ENCODE measurements at places on chromosomes 4 and X. TPM values are rescaled to one million over a fixed set of nuclear protein-coding genes. Genes with fewer than 3 reads are reported as not detected.

The SPANXC gene
- polyA plus RNA-seq: not detected

The NLRP2B gene
- not detected for polyA plus RNA-seq

The TMPRSS11E gene
- not detected for polyA plus RNA-seq

The ACE2 gene
- polyA plus RNA-seq: 65.3 TPM

GRCh38 chrX:48473704-48473990, 2.4 kb upstream of the FTSJ1 start:
- no peak for DNase-seq

DNA sequence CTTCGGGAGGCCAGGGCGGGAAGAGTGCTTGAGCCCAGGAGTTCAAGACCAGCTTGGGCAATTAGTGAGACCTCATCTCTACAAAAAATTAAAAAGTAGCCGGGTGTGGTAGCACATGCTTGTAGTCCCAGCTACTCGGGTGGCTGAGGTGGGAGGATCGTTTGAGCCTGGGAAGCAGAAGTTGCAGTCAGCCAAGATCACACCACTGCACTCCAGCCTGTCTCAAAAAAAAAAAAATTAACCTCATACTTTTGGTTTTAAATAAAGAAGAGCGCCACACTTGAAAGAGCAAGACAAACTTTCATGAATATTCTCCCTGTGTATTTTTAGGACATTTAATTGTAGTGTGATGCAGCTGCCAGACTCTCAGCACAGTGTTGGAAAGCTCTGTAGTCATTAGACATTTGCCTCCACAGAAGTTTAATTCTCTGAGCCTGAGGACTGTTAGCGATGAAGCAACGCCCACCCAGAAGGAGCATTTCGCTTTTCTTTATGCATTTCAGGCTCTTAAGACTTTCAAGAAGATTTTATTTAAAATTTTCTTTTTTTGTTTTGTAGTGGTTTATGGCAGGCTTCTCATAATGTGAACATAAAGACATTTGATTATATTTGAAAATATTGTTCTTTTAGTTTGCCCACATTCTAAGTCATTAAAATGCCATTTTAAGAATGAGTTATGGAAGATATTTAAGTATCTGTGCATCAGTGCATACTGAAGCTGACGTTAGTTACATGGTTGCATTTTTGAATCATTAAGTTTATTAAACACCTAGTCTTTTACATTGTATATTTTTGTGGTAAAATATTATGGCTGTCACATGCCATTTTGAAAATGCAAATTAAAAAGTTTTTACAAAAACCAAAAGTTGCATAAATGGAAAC, 45.8 kb downstream of the DCLK2 start:
- no peak for DNase-seq

DNA sequence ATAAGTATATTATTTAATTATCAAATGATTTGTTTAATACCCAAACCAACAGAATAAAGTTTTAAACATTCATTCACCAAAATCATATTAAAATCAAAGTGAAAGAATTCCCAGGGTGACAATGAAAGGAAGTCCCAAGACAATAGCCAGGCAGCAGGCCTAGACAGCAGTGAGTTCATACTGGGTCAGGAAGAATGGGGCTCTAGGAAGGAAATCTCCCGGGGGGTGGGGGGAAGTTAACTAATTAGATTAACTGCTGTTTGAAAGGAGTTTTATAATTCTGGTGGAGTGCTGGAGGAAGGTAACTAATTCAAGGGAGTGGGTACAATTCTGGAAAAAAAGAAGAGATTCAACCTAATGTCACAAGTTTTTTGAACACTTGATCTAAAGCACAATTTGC, 104.1 kb downstream of the ZAR1 start:
- DNase-seq: no peak

The ZXDB gene
- polyA plus RNA-seq: 11.0 TPM

The JCHAIN gene
- polyA plus RNA-seq: 0.69 TPM

- DNase-seq: no peak
Observed at GRCh38 chr4:1713003-1713851, 1.1 kb upstream of the SLBP start.

DNA sequence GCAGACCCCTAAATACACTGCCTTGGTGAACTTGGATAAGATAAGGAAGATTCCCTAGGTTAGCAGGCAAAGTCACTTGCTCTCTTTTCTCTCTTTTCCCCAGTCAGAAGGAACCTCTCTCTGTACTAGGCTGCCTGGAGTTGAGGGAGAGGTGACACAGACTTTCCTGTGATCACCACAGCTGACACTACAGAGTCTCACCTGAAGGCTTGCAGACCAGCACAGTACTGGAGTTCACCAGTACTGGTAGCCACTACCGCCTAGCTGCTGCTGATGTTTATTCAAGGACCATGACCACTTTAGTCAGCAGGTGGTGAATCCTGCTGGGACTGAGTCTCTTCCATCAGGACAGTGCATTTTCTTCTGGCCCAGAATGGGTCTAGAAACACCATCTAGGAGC, 63.3 kb downstream of the PTPN13 start:
- DNase-seq: no peak

GRCh38 chrX:25158635-25159034, 142.9 kb upstream of the ARX start:
- DNase-seq: no peak

GRCh38 chr4:10949039-10949733, 264.6 kb upstream of the CLNK start:
- DNase-seq: no peak

GRCh38 chr4:6019316-6020263, 1.4 kb upstream of the C4orf50 start:
- DNase-seq: no peak

DNA sequence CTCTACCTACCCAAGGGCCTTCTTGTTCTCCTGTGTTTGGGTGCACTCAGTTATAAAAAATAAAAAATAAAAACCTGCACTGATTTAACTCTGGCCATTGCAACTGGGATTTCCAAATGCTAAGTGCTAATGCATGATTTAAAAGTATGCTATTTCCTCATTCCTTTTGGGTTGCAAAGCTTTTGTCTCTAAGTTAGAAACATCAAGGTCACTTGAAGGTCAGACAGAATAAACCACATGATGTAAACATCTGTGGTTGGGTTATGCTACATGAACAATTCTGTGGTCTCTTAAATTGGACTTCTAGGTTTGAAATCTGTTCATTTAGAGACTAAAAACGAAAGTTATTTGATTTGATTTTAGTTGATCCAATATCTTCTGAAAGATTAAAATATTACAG, 1547.4 kb upstream of the TENM3 start:
- DNase-seq: no peak

The DCHS2 gene
- 4.7 TPM for polyA plus RNA-seq

The CPZ gene
- polyA plus RNA-seq: 18.0 TPM

The MUC7 gene
- 0.14 TPM for polyA plus RNA-seq

- DNase-seq: no peak
Observed at GRCh38 chr4:7647600-7648543, 213.1 kb upstream of the PSAPL1 start.

The USP17L5 gene
- not detected for polyA plus RNA-seq

GRCh38 chr4:16250661-16251365, 24.5 kb upstream of the TAPT1 start:
- no peak for DNase-seq

GRCh38 chr4:74640111-74640903, 154.0 kb downstream of the BTC start:
- peak; percentile 50 for DNase-seq

- no peak for DNase-seq
Observed at GRCh38 chr4:72817012-72817411, 248.0 kb upstream of the ADAMTS3 start.

DNA sequence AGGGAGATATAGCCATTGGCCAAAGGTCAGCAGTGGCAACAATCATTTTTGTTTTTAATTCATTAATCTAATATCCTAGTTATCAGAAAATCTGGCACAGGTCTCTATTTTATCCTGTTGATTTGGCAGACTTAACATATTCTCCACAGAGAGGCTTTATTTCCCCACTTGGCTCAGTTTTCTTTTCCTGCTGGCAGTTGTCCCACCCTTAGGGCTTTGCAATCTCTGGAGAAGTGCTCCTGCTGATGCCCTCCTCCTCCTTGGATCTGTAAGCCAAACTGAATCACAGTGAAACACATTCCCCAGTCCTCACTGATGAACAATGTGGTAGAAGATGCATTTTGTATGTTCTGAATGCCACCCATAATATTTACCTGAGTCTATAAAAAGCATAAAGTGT, 889.7 kb downstream of the PDHA2 start:
- DNase-seq: no peak

DNA sequence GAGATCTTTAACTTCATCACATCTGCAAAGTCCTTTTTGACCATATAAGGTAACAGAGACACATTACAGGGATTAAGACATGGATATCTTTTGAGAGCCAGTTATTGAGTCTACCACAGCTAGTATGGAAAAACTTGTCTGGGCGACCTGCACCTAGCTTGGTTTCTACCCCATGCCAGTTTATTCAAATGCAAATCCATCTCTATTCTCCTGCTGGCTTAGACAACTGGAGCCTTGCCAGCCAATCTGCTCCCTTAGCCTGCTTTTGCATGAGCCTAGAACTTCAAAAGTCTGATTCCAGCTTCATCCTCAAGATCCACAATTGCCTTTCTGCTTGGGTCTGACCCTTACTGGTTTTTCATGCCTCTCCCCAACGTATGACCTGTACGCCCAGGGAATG, 212.0 kb upstream of the AFF2 start:
- no peak for DNase-seq

DNA sequence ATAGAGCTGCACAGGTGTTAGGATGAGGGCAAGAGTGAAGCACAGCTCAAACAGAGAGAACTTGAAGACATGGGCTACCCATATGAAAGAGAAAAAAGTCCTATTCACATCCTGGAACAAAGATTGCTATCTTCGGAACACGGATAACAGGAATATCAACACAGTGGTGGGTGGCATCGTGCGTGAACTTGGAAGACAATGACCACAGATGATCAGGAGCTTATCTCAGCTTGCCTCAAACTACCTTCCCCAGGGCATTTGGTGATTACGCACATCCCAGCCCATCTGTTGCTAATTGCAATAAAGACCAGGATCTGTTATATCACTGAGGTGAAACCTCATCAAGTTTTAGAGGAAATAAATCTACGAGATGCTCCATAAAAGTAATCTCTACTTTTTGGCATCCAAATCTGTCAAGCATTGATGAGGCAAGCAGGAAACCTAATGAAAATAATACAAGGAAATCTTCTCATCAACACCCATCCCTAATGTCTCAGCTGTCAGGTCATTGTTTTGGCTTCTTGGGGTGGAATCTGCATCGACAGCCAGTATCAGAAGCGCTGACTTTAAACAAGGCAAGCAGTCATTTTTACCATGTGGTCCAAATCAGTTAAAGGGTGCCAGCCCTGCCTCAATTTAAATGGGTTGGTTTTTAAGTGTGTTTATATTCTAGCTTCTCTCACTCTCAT, 188.2 kb downstream of the SPCS3 start:
- DNase-seq: no peak

All from right renal cortex interstitium (tissue), 3 donors.